ENCODE measurements at places on chromosomes 11 and 22. TPM values are rescaled to one million over a fixed set of nuclear protein-coding genes. Genes with fewer than 3 reads are reported as not detected.

DNA sequence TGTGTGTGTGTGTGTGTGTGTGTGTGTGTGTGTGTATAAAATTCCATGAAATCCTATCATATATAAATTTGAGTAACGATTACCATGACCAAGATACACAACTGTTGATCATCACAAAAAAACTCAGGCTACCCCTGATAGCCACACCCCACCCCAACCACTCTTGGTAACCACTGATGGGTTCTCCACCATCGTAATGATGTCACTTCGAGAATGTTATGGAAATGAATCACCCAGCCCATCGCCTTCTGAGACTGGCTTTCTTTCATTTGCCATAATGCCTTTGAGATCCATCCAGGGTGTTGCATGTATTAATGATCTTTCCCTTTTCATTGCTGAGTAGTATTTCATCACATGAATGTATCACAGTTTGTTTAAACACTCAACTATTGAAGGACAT, 496.0 kb downstream of the MIAT start:
- no peak for DNase-seq

Gene EPS8L2
- 18.4 TPM for polyA plus RNA-seq

Gene OTUB1
- 154 TPM for polyA plus RNA-seq

Gene PAK1
- 67.6 TPM for polyA plus RNA-seq

Gene OR52N2
- not detected for polyA plus RNA-seq

DNA sequence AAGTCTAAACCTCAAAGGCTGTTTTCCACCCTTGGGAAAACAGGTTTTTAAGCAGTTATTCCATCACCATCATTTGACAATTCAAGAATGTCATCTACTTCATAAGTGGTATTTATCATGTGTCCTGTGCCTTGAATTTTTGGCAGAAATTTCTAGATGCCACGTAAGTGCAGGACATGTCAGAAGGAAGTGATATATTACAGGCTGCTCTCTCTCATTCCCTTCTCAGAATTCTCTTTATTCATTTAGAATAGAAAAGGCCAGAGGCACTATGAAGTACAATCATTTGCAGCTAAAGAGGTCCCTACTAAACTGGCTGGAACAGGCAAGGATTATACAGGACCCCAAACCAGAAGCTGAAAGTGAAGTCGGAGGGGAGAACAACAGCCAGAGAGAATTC, 11.9 kb downstream of the RBFOX2 start:
- no peak for DNase-seq

Gene NECTIN1
- polyA plus RNA-seq, result 9.2 TPM

DNA sequence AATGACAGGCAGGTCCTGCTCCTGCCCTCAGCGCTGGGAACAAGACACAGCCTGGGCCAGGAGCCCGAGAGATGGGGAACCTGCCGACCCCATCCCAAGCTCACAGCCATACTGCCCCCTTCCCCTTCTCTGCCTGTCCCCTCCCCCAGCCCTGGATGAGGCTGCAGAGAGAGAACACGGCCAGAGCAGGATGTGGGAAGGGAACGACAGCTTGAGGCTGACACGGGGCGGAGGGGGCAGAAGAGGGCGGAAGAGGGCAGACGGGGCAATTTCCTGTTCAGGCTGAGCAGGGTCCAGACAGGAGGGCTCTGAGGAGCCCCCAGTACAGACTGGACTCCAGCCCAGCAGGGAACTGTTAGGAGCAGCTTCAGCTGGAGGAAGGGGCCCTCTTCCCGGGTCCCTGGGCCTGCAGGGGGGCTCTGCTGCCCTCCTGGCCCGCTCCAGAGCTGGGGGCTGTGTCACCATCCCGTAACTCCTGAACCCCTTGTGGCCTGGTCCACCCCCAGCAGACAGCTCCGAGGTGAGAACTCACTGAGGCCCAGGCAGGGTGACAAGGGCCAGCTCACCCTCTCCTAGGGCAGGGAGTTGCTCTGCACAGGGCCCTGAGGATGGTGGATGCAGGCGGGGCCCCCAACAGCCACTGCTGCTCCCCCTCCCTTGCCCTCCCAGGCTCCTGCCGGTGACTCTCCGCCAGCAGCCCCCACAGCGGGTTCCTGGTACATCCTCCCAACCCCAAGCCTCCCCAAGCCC, 5.7 kb downstream of the CTSD start:
- DNase-seq, result no peak

Gene INS
- not detected for polyA plus RNA-seq

DNA sequence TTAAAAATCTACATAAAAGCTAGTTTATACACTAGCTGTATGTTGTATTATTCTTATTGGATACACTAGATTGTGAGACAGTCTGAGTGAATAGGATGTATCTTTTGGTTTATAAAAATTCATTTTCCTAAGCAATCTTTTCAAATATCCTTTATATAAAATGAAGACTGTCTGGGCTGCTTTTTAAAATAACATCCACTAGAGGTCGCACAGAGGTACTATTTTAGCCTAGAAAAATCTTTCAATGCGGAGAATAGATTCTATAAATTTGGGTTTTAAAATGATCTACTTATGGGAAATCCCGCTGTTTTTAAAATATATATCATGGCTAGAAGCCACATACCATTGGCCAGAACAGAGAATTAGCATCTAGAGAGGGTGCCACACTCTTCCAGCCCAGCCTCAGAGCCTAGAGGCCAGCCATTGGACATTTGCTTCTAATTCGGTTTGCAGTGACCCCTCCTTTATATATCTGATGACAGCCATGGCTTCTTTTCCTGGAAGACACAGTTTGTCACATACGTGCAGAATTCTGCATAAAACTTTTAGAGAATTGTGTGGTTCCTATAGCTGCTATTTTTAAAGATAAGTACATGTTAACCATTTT, 7.3 kb downstream of the C11orf97 start:
- DNase-seq, result peak; percentile 17

- DNase-seq, result peak; percentile 66
Measured at GRCh38 chr11:63719987-63720386, 38.7 kb downstream of the RTN3 start.

GRCh38 chr11:3180869-3181268, 15.8 kb upstream of the OSBPL5 start:
- no peak for DNase-seq

Gene TRIM51
- polyA plus RNA-seq, result not detected

- DNase-seq, result no peak
Measured at GRCh38 chr11:1797391-1798125, 33.8 kb upstream of the CTSD start.

- DNase-seq, result peak; percentile 89
Measured at GRCh38 chr22:27880778-27881394, 38.2 kb downstream of the PITPNB start.

GRCh38 chr22:46113110-46113909, 37.0 kb upstream of the PPARA start:
- no peak for DNase-seq

DNA sequence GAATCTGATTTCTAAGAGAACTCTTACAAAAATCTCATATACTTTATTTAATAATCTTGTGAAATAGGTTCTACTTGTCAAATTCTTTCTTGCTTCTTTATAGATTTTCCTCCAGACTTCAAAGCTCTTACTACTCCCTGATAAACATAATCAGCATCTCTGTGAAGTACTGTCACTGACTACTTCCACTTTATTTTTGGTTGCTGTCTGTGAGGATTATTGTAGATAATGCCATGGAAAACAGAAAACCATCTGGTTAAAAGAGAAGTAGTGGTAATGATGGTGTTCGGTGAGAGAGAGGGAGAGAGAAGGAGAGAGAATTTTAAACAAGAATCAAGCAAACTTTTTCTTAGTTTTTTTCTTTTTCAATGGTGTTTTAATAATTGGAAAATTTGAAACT, 152.3 kb downstream of the TMEM135 start:
- no peak for DNase-seq

- no peak for DNase-seq
Measured at GRCh38 chr22:35092406-35092805, 26.4 kb downstream of the ISX start.

Gene MMP12
- polyA plus RNA-seq, result 0.27 TPM

- peak; percentile 8 for DNase-seq
Measured at GRCh38 chr11:80083531-80083951, 642.7 kb upstream of the TENM4 start.

DNA sequence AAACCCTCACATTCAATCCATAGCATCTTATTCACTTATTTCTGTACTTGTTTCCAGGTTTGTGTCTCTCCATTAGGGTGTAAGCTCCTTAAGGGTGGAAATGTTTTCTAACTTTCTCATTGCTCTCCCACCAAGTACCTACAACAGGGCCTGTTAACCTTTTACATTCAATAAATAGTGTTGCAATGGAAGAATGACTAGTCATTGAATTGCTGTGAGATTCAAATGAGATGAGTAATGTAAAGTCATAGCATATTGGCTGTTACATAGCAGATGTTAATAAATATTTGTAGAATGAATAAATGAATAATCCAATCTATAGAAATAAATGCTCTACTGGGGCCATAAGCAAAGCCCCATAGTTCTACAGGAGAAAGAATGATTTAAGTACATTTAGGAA, 75.4 kb upstream of the DDI1 start:
- peak; percentile 73 for DNase-seq

DNA sequence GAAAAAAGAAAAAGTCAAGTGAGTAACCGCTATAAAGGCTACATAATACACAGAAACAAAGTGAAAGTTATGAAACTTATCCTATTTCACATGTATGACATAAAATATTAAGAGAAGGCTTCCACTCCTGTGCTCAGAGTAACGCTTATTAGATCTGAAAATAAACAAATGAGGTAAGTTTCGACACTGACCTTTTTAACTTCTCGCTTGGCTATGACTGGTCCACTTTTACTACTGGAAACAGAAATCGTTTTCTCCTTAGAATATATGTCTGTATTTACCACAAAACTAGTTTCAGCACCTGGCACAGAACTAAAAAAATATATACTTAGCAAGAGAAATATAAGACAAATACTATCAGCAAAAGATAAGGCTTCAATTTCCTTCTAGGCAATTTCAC, 16.4 kb downstream of the FNBP4 start:
- no peak for DNase-seq

Gene RBMXL2
- not detected for polyA plus RNA-seq

Gene KIAA1671
- 0.34 TPM for polyA plus RNA-seq

DNA sequence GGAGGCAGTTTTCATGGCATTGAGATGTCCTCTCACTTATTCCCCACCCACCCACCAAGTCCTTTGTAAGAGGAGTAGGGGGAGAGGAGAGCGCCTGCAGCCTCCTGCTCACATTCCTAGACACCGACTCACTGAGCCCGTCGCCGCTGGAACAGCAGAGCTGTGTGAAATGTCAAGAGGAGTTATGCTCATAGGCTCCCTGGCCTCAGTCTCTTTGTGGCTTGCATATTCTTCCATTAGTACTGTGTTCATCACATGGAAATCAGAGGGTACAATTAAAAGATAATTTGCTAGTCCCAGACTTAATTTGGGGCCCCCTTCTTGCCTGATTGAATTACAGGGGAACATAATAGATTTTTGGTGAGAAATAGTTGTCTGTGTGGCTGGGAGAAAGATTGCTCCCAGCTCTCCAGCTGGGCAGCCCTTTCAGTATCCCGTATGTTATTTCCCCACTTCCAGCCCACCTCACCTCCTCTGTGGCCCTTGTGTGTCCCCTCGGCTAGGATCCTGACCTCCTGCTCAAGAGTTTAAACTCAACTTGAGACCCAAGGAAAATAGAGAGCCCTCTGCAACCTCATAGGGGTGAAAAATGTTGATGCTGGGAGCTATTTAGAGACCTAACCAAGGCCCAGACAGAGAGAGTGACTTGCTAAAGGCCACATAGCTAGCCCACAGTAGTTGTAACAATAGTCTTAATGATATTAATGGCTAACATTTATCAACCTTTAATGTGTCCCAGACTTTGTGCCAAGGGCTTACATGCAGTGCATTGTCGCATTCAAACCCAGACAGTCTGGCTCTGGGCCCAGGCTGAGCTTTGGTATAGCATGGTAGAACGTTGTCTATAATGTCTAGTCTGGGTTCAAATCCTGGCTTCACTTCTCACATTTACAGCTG, 32.2 kb downstream of the LIMK2 start:
- peak; percentile 61 for DNase-seq

Data from fibroblast of lung (primary cell).